ENCODE measurements at places on chromosomes 13 and 19. TPM values are rescaled to one million over a fixed set of nuclear protein-coding genes. Genes with fewer than 3 reads are reported as not detected.

LILRB3 gene
- not detected for total RNA-seq

SIGLEC6 gene
- not detected for total RNA-seq

GPR4 gene
- total RNA-seq, result under 0.01 TPM

IL17D gene
- total RNA-seq, result 0.43 TPM

CA11 gene
- not detected for total RNA-seq

PRSS57 gene
- total RNA-seq, result not detected

CELF5 gene
- 0.44 TPM for total RNA-seq

RABAC1 gene
- total RNA-seq, result 236 TPM

GARIN5A gene
- 0.44 TPM for total RNA-seq

TSKS gene
- 0.14 TPM for total RNA-seq

ERICH4 gene
- total RNA-seq, result not detected

NRTN gene
- total RNA-seq, result not detected

SPACA4 gene
- not detected for total RNA-seq

LPAR6 gene
- total RNA-seq, result 6.7 TPM

MAU2 gene
- total RNA-seq, result 46.0 TPM

ZFR2 gene
- not detected for total RNA-seq

Measured in placental pericyte (primary cell).